ENCODE measurements at places on chromosomes 1 and 21.

DNA sequence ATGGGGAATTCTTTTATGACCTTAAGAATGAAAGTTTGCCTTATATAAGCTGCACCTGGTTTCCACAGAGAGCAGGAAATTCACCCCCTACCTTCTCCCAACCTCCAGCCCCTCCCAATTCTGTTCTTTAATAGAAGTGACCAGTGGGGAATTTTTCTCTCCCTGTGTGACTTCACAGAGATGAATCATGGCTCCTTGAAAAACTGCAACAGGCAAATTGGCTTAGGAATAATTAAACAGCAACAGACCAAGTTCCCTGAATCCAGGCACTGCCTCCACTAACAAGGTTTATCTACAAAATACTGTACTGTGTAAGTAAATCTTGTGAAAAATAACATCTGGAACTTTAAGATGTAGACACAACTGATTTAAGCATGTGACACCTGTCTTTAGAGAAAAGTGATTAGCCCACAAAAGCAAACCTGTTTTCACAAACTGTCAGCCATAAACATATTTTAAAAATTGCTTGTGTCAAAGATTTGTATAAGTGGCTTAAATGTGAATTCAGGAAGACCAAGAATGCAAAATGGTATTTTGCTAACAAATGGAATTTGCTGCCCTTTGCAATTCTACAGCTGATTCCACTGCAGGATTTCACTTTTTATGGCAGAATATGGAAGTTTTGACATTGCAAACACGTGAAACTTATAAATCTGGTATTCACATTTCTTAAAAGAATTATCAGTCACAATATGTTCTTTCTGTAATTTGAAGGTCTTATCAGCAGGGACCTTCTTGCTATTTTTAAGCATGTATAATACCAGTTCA is 54.0 kb downstream of the ALG14 start:
- H3K36me3 ChIP-seq = no peaks in the 10 kb centered on the region
- no peak overlapping the region for H3K27ac ChIP-seq
- no peaks in the 10 kb centered on the region for H3K27me3 ChIP-seq
- H3K4me3 ChIP-seq = no peak overlapping the region

- H3K4me3 ChIP-seq = no peak overlapping the region
- no peak for DNase-seq
- no peak overlapping the region for H3K27ac ChIP-seq
- H3K4me1 ChIP-seq = no peaks in the 10 kb centered on the region
- no peaks in the 10 kb centered on the region for H3K27me3 ChIP-seq
These were observed 66.8 kb downstream of the SLC27A3 start for GRCh38 chr1:153842006-153842471.

DNA sequence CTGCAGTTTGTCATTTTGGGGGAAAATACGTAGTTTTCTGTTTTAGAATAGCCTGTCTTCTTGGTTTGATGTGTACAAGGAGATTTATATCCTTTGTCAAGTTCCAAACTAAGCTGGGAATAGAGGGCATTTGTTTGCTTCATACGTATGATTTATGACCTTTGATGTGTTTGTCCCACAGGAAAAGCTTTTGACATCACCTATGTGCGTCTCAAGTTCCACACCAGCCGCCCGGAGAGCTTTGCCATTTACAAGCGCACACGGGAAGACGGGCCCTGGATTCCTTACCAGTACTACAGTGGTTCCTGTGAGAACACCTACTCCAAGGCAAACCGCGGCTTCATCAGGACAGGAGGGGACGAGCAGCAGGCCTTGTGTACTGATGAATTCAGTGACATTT is 79.9 kb downstream of the LAMC1 start:
- H3K27me3 ChIP-seq = no peaks in the 10 kb centered on the region
- DNase-seq = no peak
- H3K36me3 ChIP-seq = no peaks in the 10 kb centered on the region
- H3K27ac ChIP-seq = no peak overlapping the region
- H3K4me1 ChIP-seq = peaks cover 3% of the 10 kb centered on the region

- DNase-seq = no peak
- H3K4me3 ChIP-seq = no peak overlapping the region
- no peaks in the 10 kb centered on the region for H3K4me1 ChIP-seq
- H3K27me3 ChIP-seq = no peaks in the 10 kb centered on the region
- H3K27ac ChIP-seq = no peak overlapping the region
These were observed 131.5 kb downstream of the MAST2 start for GRCh38 chr1:45934947-45935346.

DNA sequence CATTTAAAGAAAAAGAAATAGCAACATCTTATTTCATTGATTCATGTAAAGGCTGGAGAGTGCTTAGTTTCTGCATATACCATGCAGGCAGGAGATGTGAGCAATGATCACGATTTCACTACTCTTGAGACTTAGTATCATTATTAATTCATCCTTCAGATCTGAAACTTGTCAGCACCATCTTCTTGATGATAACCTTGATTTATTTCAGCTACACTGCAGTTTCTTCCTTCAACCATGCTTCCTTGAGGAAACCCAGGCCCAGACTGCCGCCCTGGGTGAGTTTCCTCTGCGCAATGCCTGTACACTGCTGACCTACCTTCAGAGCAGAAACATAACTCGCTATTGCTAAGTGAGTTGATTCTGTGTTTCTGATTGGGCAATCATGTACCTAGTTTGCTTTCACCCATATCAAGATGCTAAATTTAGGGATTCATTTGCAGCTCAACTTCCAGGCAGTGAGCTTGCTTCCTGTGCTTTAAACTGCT is 13.5 kb upstream of the BCL10 start:
- H3K27me3 ChIP-seq = no peaks in the 10 kb centered on the region
- no peaks in the 10 kb centered on the region for H3K36me3 ChIP-seq
- no peak overlapping the region for H3K27ac ChIP-seq
- DNase-seq = no peak
- no peaks in the 10 kb centered on the region for H3K4me1 ChIP-seq

- H3K36me3 ChIP-seq = no peaks in the 10 kb centered on the region
- H3K27ac ChIP-seq = no peak overlapping the region
- H3K4me1 ChIP-seq = no peaks in the 10 kb centered on the region
- H3K4me3 ChIP-seq = no peak overlapping the region
- H3K27me3 ChIP-seq = no peaks in the 10 kb centered on the region
These were observed 16.0 kb downstream of the FNBP1L start for GRCh38 chr1:93463960-93464359.

- H3K36me3 ChIP-seq = no peaks in the 10 kb centered on the region
- no peak overlapping the region for H3K4me3 ChIP-seq
- peak overlapping the region; percentile 19 for H3K27ac ChIP-seq
- H3K4me1 ChIP-seq = peaks cover 26% of the 10 kb centered on the region
- H3K27me3 ChIP-seq = no peaks in the 10 kb centered on the region
These were observed 60.4 kb downstream of the CAPZB start for GRCh38 chr1:19424651-19425570.

GRCh38 chr1:25799935-25800702 is at the start of gene SELENON:
SELENON (plus strand) TSS chr1:25800193; CDS start chr1:25800231, 38 bp downstream.
- peak; percentile 86 for DNase-seq
- no peaks in the 10 kb centered on the region for H3K36me3 ChIP-seq

DNA sequence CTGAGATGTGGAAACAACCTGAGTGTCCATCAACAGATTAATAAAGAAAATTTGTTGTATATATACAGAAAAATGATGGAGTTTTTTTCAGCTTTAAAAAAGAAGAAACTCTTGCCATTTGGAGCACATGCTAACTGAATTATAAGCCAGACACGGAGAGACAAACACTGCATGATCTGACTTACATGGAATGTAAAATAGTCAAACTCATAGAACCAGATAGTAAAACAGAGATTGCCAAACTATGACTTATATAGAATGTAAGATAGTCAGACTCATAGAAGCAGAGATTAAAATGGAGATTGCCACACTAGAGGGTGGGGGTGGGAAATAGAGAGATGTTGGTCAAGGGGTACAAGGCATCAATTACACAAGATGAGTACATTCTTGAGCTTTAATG is 1786.6 kb downstream of the PLA2G4A start:
- H3K4me1 ChIP-seq = no peaks in the 10 kb centered on the region
- no peak overlapping the region for H3K4me3 ChIP-seq

GRCh38 chr1:20123722-20124455 is 4.6 kb upstream of the PLA2G2D start:
- no peaks in the 10 kb centered on the region for H3K36me3 ChIP-seq
- DNase-seq = no peak
- H3K4me3 ChIP-seq = no peak overlapping the region
- no peaks in the 10 kb centered on the region for H3K27me3 ChIP-seq
